NCI-H1417 treated with DMSO at 0.1 percent for 48 hours (cell line): ENCODE measurements at places on chromosomes 11 and 22.

DNA sequence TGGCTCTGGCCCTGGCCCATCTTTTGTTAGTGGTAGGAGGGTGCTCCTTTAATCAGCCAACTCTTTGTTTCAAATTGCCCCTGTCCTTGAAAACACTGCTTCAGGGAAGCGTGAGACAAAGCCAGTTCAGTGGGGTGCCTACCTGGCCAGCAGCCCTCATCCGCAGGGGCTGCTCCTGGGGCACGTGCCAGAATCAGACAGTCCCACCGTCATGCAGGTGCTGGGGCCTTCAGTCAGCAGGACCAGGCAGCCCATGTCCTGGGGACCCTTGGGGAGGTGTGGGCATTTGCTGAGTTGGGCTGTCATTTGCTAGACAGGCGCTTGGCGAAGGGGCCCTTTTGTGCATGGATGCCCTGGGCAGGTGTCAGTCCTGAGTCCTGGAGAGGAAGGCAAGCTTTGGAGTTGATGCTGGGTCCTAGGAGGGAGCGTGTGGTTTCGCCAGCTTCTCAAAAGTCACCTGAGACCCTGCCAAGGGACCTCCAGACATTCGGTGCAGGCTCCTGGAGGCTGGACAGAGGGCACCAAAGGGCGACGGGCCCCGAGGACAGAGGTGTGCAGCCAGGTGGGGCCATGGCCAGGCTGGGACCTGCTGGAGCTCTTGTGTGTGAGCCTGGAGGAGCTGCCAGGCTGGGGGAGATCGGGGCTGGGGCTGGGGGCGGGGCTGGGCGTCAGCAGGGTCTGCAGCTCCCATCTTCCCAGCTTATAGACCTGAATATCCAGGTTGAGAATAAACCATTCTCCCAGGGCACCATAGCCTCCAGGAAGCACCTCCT is 15.0 kb upstream of the RTN4R start:
- DNase-seq, result no peak

DNA sequence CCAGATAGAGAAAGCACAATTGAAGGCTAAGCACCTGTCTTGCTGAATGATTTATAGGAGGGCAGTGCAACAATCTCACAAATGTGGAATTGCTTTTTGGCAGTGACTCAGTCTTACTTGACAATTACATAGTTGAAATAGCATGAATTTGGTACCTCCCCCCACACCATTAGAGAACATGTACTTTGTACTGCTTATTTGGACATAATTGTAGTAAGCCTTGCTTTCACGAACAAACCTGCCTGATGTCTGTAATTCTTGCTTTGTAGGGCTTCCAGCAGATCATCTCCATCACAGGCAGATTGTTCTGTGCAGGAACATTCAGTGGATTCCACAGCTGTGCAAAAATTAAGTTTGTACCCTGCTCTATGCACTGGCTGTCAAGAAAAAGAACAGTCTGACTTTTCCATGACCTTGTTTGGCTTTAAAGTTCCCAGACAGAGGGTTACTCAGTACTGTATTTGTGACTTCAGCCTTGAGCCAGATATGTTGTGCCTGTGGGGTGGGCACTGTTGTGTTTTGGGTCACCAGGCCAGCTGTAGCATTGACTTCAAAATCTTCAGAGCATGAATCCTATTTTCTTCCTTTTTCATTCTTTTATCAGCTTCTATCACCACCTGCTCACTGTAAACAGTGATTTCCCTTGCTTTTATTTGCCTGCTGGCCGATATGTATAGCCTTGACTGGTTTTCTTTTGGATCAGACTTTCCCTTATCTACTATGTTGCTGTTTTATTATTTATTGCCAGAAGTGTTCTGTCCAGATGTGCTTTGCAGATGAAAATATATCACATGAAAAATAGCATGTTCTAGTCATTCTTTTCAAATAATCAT is 941.0 kb upstream of the CHORDC1 start:
- DNase-seq, result peak; percentile 2

- no peak for DNase-seq
Measured at GRCh38 chr11:45374653-45375059, 88.5 kb upstream of the SYT13 start.

- no peak for DNase-seq
Measured at GRCh38 chr11:10019906-10020682, 273.9 kb downstream of the SBF2 start.

DNA sequence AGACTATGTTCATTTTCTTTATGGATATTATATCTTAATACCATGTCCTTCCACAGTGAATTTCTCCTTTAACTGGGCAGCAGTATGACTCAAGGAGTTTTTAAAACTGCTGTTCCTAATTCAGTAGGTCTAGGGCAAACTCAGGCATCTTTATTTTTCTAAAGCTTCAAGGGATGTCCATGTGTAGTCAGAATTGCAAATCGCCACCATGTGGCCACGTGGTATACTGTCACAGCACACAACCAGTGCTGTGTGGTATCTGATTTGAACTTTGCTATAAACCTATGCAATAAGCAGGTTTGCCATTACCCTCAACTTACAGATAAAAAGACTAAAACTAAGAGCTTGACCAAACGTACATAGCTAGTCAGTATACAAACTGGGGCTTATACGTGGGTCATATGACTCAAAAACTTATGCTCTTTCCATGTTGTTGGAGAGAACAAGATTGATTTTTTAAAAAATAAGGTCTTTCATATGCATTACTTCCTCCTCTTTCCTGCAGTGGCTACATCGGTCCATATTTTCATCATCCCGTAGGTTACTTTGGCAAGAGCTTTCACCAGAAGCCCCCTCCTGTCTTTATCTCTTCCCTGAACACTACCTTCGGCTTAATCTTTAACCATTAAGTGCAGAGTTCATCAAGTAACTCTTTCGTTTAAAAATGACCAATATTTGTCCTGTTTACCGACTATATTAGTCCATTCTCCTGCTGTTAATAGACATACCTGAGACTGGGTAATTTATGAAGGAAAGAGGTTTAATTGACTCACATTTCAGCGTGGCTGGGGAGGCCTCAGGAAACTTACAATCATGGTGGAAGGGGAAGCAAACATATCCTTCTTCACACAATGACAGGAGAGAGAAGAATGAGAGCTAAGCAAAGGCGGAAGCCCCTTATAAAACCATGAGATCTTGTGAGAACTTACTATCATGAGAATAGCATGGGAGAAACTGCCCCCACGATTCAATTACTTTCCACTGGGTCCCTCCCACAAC is 8.0 kb upstream of the HTATIP2 start:
- no peak for DNase-seq

DNA sequence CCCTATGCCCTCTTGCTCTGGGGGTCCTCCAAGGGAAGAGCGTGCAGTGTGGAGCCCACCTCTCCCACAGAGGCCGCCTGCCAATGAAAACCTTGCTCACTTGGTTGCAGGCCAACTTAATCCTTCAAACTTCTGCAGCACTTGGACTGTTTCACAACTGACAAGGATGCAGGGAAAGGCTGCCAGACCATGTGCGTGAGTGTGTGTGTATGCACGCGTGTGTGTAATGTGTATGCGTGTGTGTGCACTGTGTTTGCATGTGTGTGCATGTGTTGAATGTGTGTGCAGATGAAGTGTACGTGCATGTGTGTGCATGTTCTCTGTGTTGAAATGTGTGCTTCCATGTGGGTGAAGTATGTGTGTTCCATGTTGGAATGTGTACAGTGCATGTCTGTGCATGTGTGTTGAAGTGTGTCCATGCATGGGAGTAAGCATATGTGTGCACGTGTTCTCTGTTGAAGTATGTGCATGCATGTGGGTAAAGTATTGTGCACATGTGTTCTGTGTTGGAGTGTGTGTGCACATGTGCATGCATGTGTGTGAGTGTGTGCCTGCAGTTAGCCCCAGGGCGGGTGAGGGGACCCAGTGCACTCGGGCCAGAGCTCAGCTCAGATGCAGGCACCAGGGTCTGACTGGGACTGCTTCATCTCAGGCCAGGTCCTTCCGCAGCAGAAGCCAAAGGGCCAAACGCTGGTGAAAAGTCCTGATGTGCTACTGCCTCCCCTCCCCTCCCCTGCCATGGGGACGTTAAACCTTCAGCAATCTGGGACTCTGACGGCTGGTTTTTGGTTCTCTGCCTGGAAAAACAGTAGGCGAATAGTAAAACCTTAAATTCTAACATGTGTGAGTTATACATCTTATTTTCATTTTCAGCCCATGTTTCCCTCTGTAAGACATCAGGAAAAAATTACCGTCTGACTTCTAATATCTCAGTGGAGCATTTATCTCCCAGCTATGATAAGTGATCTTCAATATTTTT is 72.0 kb downstream of the FLI1 start:
- no peak for DNase-seq

GRCh38 chr11:103668859-103669258 is 367.6 kb upstream of the DDI1 start:
- DNase-seq, result no peak

- no peak for DNase-seq
Measured at GRCh38 chr22:40392618-40393017, 22.2 kb downstream of the SGSM3 start.

- no peak for DNase-seq
Measured at GRCh38 chr22:50686794-50687193, 14.2 kb downstream of the SHANK3 start.

- DNase-seq, result no peak
Measured at GRCh38 chr11:131474947-131475346, 104.5 kb downstream of the NTM start.

DNA sequence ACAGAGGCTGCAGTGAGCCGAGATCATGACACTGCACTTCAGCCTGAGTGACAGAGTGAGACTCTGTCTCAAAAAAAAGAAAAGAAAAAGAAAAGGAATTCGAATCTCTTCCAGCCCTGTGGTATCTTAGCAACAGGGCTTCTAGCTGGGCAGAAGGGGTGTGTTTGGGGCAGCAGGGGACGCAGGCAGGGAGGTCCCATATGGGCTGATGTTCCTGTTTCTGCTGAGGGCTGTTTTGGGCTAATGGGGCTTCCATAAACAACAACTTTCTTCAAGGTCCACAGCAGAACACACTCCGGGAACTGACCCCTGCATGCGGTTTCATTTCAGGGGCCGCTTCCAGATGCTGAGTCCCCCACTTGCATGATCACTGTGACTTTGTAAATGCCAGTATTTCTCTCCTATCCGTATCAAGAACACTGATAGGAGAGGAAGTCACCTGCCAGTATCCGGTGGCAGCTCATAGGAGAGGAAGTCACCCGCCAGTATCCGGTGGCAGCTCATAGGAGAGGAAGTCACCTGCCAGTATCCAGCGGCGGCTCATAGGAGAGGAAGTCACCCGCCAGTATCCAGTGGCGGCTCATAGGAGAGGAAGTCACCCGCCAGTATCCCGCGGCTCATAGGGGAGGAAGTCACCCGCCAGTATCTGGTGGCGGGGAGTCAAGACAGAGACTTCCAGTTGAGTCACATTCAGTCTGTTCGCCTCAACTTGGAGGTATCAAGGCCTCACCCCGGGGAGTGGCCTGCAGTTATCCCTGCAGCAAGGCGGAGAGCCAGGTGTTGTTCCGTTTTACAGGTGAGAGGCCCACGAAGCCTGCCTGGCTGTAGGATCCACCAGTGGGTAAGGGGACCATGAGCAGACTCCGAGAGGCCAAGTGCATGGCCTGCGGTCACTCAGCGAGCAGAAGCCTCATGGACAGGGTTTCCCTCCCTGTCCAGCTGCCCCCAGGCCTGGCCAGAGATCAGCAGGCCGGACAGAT is 8.3 kb upstream of the FGF19 start:
- DNase-seq, result no peak

- no peak for DNase-seq
Measured at GRCh38 chr11:111148953-111149352, 96.6 kb upstream of the POU2AF2 start.

- DNase-seq, result no peak
Measured at GRCh38 chr22:30245985-30246813, at the start of gene LIF. TSS of gene LIF (minus strand) at chr22:30246759. CDS start at chr22:30246695, 64 bp downstream.

DNA sequence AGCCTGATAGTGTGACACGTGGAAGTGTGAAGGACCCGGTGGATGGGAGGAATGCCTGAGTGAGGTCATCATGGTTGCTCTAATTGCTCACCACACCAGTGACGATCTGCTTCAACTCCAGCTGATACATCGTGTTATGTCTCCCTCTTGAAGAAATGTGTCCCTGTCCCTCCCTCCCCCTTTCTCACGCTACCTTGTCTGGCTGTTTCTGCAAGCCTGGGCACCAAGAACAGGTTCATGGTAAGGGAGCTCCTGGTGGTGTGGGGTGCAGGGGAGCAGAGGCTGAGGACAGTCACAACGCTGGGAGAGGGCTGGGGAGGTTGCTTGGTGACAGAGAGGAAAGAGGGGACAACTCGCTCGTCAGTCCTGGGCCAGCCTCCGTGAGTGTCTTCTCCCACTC is 413.4 kb downstream of the SOX6 start:
- no peak for DNase-seq

DNA sequence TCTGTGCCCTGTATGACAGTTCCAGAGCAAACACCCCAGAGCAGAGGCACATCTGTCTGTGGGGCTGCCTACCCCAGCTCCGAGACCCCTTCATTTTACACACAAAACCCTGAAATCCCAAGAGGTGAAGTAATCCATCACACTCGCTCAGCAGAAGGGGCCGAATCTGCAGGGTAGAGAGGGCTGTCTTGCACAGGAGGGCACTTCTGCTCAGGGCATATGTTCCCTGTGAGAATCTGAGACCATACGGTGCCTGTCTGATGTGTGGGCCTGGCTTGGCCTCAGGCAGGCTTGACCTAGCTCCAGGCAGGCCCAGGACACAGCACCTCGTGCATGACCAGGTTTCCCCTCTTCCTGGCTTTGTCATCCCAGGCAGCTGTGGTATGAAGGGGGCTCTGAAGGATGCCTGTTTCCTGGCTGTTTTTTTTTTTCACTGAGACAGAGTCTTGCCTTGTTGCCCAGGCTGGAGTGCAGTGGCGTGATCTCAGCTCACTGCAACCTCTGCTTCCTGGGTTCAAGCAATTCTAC is 37.2 kb downstream of the GRIK4 start:
- DNase-seq, result no peak

- peak; percentile 17 for DNase-seq
Measured at GRCh38 chr11:49995565-49995964, 13.2 kb upstream of the OR4C12 start.

GRCh38 chr11:3796801-3797328 is 489 bp downstream of the NUP98 start:
- no peak for DNase-seq

DNA sequence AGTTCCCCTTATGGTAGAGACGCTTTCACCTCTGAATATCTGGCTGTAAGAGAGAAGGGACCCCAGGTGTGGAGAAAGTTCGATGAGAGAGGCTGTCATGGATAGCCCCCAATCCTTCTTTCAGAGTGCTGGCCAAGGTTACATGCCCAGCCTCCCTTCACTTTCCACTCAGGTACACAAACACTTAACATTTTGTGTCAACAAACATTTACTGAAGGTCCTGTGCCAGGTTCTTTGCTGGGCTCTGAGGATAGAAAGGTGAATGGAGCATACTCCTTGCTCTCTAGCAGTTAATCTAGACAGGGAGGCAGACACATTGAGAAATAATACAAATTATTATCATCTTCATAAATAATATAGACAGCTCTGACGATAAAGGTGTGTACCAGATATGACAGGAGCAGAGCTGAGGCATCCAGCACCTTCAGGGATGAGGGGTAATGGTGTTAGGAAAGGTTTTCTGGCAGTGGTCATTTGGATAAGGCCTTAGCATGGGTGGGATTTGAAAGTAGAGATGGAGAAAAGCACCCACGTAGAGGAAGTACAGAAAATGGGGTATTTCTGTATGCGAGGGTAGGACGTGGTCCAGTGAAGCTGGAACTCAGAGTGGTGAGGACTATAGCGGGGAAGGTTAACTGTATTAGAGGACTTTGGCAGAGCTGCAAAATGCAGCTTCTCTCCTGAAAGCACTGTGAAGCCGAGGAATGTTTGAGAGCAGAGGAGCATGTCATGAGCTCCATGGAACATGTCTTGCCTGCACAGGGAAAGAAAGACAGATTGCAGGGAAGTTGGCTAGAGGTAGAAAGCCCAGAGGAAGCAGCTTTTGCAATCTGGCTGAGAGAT is 19.6 kb downstream of the PPFIBP2 start:
- DNase-seq, result no peak

GRCh38 chr11:88414385-88414861 is 76.9 kb upstream of the CTSC start:
- DNase-seq, result peak; percentile 10
